Cerebellum (tissue), 4 donors: ENCODE measurements at places on chromosomes 1 and 21. TPM values are rescaled to one million over a fixed set of nuclear protein-coding genes. Genes with fewer than 3 reads are reported as not detected.

Gene KLHL20
- 28.1 TPM for total RNA-seq

Gene ADCY10
- 0.27 TPM for total RNA-seq

Gene FAM177B
- 0.18 TPM for total RNA-seq

Gene KCNA2
- total RNA-seq: 14.4 TPM

Gene SMIM11
- total RNA-seq: 17.9 TPM
